ENCODE measurements at places on chromosomes 3 and 15.

DNA sequence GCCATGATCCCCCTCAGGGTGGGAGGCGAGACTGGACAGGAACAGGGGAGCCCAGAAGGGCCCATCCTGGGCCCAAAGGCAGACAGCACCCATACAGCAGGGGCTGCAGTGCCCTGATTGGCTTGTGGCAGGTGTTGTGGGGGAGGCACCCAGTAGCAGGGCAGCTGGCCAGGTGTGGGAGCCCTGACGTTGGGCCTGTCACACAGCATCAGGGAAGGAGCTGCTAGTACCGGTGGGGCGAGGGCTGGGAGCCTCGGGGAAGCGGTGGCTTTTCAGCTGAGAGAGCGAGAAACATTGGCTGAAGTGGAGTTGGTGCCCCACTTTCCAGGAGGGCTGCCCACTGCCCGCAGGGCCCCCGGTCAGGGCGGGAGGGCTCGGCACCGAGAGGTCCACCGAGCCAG is 19.7 kb upstream of the CYP11A1 start:
- no peak for DNase-seq

DNA sequence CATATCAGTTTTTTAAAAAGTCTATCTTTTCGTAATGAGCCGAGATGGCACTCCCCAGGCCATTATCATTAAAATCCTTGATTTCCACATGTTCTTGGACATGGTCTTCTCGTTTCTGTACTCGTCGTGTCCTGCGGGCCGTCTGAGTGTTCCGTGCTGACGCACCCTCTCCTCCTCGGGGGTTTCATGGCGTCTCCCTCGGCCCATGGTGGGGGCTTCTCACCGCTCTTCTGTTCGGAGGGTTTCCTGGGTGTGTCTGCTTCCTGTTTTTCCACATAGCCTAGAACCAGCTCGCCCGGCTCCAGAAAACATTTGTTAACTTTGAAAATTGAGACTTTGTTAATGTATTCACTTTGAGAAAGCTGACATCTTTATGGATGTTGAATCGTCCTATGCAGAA is 92.7 kb downstream of the VGLL4 start:
- DNase-seq = no peak

DNA sequence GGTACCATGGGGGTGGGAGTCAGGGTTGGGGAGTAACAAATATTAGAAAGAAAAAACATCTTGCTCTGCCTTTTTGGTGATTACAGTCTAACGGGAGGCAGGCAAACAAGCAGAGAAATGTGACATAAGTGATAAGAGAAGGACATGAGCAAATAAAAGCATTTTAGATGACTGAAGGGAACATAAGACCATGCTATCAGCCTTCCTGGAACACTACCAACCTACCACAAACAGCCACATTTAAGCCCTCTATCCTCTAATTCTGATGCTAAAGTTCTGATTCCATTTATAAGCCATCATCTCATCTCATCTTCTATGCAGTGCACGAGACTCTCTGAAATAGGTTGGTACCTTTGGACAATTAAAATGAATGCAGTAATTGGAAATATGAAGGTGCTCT is 243.4 kb upstream of the P2RY1 start:
- no peak for DNase-seq

DNA sequence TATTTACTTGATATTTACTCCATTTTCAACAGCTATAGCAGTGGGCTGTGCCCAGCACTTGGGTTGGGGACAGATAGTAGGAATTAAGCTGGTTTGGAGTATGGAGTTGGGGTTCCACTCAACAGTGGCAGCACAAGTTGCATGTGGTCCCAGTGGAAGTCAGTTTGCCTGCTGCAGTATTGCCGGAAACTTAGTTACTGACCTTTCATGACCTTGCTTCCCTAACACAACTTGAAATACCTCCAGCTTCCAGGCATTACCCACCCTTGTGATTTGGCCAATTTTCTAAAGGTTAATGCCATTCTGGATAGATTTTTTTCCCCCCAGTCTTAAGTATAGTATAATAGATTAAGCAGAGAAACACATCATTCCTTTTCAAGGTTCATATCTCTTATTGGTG is 68.0 kb downstream of the BBX start:
- no peak for DNase-seq

DNA sequence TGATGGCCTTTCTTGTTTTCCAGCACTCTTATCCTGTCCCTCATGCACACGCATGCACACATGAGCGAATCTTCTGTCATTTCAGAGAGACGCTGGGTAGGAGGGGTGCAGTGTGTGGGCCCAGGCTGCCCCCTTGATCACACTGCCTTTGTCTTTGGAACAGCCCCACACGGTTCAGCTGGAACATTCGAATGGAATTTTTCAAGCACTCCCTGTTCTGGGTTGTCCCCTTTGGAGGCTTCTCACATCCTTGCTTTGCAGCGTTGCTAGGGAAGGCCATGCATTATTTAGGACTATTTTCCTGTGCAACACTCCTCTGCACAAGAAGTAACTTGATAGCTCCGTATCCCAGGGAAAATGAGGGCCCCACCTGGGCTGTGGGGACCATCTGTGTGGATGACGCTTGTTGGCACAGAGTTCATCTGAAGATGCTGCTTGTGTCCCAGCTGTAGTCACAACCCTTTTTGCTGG is 78.4 kb downstream of the SPSB4 start:
- DNase-seq = peak; percentile 96

- no peak for DNase-seq
These were observed 137.4 kb upstream of the POU1F1 start for GRCh38 chr3:87413814-87414213.

- DNase-seq = no peak
These were observed 44.3 kb upstream of the MRPS22 start for GRCh38 chr3:139299261-139300132.

DNA sequence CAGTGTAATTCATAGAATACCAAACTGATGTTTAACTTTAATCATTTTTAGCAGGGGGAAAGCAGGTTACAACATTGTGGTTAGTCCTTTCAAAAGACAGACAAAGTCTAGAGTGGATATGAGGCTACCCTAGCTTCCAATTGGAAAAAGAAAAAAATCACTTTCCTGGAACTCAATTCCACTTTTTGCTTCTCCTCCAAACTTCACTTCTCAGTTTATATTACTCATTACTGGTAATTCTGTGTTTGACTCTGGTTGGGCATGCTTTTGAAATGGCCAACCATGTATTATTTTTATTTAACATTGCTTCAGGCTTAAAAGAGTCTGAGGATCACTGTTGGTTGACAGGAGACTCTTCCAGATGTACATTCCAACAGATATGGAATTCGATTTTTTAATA is 84.8 kb downstream of the RAP2B start:
- no peak for DNase-seq

Measured in NCI-H2171 (cell line).